ENCODE measurements at places on chromosomes 12 and 14.

GRCh38 chr14:61202124-61202523 is 79.0 kb downstream of the TMEM30B start:
- no peak for DNase-seq

DNA sequence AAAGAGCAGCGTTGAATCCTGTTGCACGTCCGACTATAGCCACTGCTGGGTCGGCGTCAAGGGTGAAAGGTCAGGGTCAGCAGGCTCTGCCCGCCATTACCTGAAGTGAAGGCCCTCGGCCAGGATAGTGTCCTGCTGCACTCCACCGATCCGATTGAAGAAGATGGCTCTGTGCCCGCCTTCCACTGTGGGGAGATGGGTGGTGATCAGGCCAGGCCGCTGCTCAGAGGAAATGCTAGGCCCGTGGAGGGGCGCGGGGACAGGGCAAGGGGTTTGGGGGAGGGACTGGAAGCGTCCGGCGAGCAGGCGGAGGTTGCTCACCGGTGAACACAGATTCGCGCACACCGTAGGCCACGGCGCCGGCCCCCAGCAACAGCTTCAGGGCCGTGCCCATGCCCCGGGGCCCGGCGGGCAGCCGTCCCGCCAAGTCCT is 352 bp downstream of the PHB2 start:
- no peak for DNase-seq

- DNase-seq: no peak
Measured at GRCh38 chr14:80523518-80524117, 312.3 kb upstream of the DIO2 start.

- no peak for DNase-seq
Measured at GRCh38 chr12:45773747-45774146, 44.2 kb downstream of the ARID2 start.

DNA sequence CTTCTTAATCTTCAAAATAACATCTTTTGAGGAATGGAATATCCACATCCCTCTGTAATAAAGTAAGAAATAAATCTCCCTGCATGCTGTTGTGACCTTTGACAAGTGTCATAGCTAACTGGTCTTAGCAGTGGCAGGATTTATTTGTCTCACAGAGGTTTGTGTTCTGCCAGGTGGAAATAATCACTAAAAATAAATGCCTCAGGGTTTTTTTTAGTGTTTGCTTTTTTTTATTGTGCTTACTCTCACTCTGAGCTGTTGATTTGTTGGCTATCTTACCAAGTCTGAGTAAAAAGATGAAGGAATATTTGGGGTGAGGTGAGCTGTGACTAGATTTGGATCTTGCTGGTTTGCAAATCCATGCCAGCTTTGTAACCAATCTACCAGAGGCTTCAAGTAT is 285.4 kb downstream of the ALG10B start:
- no peak for DNase-seq

GRCh38 chr14:103164006-103164405 is 40.7 kb downstream of the TNFAIP2 start:
- DNase-seq: no peak

- no peak for DNase-seq
Measured at GRCh38 chr12:86838711-86839110, 582.5 kb upstream of the MGAT4C start.

GRCh38 chr12:63940310-63941005 is 96.0 kb downstream of the SRGAP1 start:
- no peak for DNase-seq

GRCh38 chr14:73058922-73059673 is 764 bp downstream of the RBM25 start:
- DNase-seq: no peak

GRCh38 chr14:53621921-53622320 is 334.7 kb downstream of the BMP4 start:
- DNase-seq: no peak

DNA sequence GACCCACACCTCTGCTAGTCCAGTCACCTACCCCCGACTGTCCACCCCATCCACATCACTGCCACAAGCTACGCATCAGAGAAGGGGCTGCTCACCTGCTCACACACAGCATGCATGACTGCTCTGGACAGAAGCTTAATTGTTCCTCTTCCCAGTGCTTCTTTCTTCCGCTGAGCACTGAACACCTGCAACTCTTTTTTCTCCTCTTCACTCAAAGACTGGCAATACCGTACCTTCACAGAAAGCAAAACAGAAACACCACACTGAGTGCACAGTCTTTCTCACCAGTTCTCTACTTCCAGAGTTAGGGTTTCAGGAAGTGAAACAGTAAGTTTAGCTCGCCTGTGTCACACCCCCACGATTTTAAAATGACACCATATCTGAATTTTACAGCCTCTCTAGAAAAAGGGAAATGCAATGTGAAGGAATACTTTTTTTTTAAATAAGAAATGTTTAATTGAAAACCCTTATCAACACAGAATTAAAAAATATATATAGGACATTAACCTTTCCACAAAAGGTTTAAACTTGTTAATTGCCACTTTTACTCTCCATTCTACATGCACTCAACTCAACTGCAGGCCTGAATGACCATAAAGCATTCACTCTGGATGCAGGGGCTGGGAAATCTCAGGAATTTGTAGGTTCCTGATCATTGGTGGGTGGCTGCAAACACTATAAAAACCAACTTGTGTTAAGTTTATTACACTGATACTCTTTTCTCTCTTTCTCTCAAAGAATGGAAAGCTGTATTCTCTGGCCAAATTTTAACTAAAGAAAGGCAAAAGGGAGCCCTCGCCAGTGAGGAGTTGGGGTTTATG is 120.0 kb downstream of the PRICKLE1 start:
- DNase-seq: no peak

DNA sequence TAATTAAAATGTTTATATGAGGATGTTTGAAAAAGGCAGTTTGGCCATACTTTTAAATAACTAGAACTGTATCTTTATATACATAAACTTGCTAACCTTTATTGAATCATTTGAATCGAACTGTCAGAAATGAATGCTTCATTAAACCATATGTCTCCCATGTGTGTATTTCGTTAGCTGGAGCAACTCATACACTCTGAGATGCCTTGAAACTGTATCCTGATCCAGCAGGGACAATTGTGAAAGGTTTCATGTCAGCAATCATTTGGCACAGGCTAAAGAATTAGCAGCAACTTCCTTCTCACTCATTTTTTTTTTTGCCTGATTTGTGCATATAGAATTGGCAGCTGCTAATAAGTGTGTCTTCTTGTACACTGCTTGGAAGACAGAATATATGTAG is 109.9 kb downstream of the NAV3 start:
- no peak for DNase-seq

- DNase-seq: no peak
Measured at GRCh38 chr14:91867316-91867988, at the start of gene TC2N. TSS of gene TC2N (minus strand) at chr14:91867536. CDS start at chr14:91813769, 53,767 bp downstream.

DNA sequence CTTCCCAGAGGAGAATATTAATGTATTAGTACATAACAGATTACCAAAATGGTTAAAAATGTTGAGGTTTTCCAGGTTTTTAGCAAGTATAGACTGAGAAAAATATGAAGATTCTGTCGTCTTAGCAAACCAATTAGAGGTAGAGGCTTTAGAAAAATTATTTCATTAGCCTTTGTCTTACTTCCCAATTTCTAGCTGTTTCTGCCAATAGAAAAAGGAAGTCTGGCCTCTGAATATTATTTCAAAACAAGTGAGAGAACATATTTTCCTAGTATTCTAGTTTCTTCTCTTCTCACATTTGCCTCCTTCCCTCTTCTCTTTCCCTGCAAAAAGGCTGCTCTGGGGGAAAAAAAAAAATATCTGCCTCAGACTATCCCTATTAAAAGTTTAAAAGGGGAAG is 16.4 kb downstream of the IPO8 start:
- DNase-seq: no peak

GRCh38 chr12:18217966-18218365 is 43.4 kb upstream of the PIK3C2G start:
- DNase-seq: no peak

- DNase-seq: no peak
Measured at GRCh38 chr14:73325630-73326299, 88.5 kb downstream of the PAPLN start.

DNA sequence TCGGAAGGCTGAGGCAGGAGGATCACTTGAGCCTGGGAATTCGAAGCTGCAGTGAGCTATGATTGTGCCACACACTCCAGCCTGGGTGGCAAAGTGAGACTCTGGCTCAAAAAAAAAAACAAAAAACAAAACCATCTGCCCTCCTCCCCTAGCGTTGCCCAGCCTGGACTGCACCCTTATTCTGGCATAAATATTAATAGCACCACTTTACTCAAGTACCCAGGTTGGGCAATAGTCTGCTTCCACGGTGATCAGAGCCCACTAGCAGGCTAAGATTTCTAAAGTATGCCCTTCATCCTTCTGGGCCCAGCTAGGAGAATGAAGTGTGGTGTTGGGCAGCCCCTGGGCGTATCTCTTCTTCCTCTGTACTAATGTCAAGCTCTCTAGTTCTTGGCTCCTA is 33.3 kb downstream of the KCTD10 start:
- DNase-seq: no peak
